ENCODE measurements at places on chromosomes 12 and 14.

- no peaks in the 10 kb centered on the region for H3K27me3 ChIP-seq
- peaks cover 55% of the 10 kb centered on the region for H3K36me3 ChIP-seq
- no peak overlapping the region for H3K4me3 ChIP-seq
- DNase-seq = no peak
- no peak overlapping the region for H3K27ac ChIP-seq
- peaks cover 2% of the 10 kb centered on the region for H3K4me1 ChIP-seq
These were observed 53.0 kb downstream of the ETNK1 start for GRCh38 chr12:22677781-22678574.

GRCh38 chr12:16198884-16199283 is 78.6 kb downstream of the SLC15A5 start:
- H3K36me3 ChIP-seq = no peaks in the 10 kb centered on the region
- no peak overlapping the region for H3K27ac ChIP-seq
- no peak overlapping the region for H3K4me3 ChIP-seq
- DNase-seq = no peak
- H3K27me3 ChIP-seq = no peaks in the 10 kb centered on the region
- no peaks in the 10 kb centered on the region for H3K4me1 ChIP-seq

DNA sequence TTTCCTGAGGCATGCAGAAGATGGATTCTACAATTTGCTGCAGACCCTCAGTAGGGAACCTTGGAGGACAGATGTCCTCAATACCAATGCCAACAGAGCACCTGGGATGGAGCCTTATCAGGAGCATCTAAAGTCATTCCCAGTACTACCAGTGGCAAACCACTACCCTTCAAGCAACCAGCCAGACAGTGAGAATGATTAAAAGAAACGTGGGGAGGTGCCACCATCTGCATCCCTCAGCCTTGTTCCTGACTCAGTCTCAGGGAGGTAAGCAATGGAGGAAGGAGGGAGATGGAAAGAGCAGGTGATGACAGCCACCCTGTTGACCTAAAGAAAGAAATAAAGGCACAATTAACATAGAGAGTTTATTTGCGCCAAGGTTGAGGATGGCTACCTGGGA is 175.2 kb upstream of the GRIN2B start:
- H3K4me1 ChIP-seq = peaks cover 11% of the 10 kb centered on the region
- no peak overlapping the region for H3K27ac ChIP-seq
- DNase-seq = no peak
- no peak overlapping the region for H3K4me3 ChIP-seq
- H3K27me3 ChIP-seq = peaks cover 2% of the 10 kb centered on the region

DNA sequence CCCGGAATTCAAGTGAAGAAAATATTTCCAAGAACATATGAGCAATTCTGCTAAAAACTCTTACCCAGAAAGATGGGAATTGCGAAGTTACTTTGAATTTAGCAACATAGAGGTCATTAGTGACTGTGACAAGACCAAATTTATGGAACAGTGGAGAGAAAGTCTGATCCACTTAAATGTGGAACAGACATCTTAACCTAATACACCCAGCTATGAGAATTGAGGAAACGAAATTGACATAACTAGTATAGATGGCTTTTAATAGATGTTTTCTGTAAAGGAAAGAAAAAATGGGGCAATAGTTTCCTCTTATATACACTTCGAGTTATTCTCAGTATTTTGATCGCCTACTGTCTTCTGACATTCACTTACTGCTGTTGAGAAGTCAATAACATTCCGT is 4.6 kb downstream of the OVCH1 start:
- no peak overlapping the region for H3K4me3 ChIP-seq
- H3K36me3 ChIP-seq = no peaks in the 10 kb centered on the region
- H3K27me3 ChIP-seq = peaks cover 7% of the 10 kb centered on the region

GRCh38 chr14:72679141-72679535 is 214.8 kb downstream of the DPF3 start:
- peaks cover 2% of the 10 kb centered on the region for H3K4me1 ChIP-seq
- H3K27ac ChIP-seq = no peak overlapping the region
- H3K4me3 ChIP-seq = no peak overlapping the region
- peaks cover 2% of the 10 kb centered on the region for H3K27me3 ChIP-seq
- no peak for DNase-seq

DNA sequence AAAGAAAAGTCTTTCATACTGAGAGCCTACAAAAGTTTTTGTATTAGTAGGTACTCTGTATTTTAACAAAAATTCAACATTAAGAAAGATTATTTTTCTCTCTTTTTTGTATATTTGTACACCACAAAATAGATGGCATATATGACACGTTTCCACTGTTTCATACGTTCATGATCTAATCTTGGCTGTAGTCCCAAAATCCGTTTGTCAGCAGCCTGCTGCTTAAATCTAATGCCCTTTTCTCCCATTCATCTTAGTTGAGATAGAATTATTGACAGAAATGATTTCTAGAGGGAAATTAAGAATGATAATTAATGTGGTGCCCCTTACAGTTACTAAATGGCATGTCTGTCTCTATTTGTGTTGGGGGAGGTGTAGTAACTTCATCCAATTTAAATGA is 140.7 kb upstream of the NOVA1 start:
- no peaks in the 10 kb centered on the region for H3K27me3 ChIP-seq
- no peak overlapping the region for H3K4me3 ChIP-seq
- H3K36me3 ChIP-seq = no peaks in the 10 kb centered on the region
- H3K4me1 ChIP-seq = no peaks in the 10 kb centered on the region

DNA sequence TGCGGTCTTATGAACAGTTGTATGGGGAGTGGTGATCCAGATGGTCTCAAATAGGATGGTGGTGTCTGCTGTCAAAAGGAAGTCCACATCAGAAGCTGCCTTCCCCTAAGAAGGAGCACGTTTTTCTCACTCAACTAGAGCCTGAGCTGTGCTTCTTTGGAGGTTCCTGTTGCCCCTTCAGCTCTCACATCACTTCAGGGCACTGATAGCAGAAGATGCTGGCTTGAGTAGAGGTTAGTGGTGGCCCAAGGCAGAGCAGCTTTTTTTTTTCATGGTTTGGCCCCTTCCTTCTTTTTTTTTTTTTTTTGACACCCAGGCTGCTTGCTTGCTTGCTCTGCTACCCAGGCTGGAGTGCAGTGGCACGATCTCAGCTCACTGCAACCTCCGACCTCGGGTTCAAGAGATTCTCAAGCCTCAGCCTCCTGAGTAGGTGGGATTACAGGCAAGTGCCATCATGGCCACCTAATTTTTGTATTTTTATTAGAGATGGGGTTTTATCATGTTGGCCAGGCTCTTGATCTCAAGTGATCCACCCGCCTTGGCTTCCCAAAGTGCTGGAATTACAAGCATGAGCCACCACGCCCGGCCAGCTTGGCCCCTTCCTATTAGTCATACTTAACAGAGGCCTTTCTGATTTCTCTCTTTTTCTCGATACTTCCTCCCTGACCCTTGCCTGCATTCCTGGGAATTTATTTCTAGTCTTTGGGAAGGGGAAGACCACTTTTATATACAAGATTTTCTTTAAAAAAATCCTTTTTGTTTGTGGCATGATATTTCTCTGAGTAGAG is 31.6 kb downstream of the KLRD1 start:
- DNase-seq = no peak
- H3K27me3 ChIP-seq = no peaks in the 10 kb centered on the region
- peaks cover 3% of the 10 kb centered on the region for H3K36me3 ChIP-seq
- peaks cover 12% of the 10 kb centered on the region for H3K4me1 ChIP-seq
- H3K27ac ChIP-seq = no peak overlapping the region

DNA sequence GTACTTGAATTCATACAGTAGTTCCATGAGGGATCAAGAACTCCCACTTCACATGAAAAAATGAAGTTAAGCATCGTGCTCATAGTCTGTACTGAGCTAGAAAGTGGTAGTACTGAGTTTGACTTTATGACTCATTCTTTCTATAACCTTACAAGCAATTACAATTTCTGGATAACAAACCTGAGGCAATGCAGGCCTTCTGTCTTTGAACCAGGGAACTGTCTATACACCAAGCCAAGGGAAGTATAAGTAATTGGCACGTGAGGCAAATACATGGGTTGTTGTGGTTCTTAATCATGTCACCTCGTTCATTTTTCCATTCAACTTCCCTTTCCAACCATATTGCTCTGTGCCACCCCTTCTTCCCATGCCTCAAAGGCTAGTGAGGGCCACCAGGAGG is 16.8 kb downstream of the GNS start:
- H3K27me3 ChIP-seq = no peaks in the 10 kb centered on the region
- no peak overlapping the region for H3K27ac ChIP-seq
- no peak for DNase-seq

GRCh38 chr14:61701946-61702345 is 6.6 kb downstream of the HIF1A start:
- H3K36me3 ChIP-seq = peaks cover 58% of the 10 kb centered on the region
- peaks cover 86% of the 10 kb centered on the region for H3K4me1 ChIP-seq
- H3K27me3 ChIP-seq = no peaks in the 10 kb centered on the region
- H3K27ac ChIP-seq = no peak overlapping the region
- no peak for DNase-seq
- peak overlapping the region; percentile 99 for H3K4me3 ChIP-seq

DNA sequence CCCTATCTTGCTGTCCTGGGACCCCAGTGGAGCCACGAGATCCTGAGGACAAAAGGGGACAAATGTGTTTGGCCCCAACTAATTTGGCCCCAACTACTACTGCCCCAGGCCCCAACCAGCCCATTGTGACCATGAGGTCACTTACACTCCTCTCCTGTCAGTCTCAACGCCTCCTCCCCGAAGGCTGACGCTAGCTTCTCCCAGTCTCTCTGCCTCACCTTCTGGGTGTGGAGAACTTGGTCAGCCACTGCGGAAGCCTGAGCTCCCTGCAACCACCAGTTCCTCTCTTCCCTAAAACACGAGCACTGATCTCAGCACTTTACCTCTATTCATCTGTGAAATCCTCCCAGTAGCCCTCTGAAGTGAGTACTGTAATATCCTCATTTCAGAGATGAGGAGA is 13.3 kb downstream of the FAM181A start:
- H3K27me3 ChIP-seq = peaks cover 25% of the 10 kb centered on the region
- H3K4me1 ChIP-seq = peaks cover 17% of the 10 kb centered on the region

- DNase-seq = no peak
- H3K27ac ChIP-seq = no peak overlapping the region
- no peak overlapping the region for H3K4me3 ChIP-seq
- H3K36me3 ChIP-seq = no peaks in the 10 kb centered on the region
- H3K4me1 ChIP-seq = peaks cover 2% of the 10 kb centered on the region
These were observed 2.9 kb downstream of the MYL2 start for GRCh38 chr12:110917467-110917866.

DNA sequence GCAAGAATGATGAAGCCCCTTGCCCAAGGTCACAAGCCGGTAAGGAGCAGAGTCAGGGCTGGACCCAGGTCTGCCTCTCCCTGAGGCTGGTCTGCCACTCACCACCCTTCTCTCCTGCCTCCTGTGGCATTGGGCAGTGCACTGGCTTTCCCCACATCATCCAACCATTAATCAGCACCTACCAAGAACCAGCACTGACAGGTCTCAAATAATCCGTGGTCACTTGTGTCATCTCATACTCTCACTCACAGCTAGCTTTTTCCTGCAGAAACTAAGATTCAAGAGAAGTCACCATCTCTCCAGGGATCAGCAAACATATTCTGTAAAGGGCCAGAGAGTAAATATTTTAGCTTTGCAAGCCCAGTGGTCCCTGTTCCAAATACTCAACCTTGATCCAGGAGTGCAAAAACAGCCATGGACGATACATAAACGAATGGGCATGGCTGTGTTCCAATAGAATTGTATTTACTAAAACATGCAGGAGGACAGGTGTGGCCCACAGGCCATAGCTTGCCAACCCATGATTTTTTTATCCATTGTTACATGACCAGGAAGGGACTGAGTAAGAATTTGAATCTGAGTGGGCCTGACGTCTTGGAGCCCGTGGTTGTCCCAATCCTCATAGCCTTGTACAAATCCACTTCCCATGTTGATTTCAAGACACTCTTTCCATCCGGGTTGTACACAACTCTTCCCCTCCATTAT is 374.2 kb downstream of the BCL11B start:
- H3K4me3 ChIP-seq = no peak overlapping the region
- no peaks in the 10 kb centered on the region for H3K4me1 ChIP-seq
- no peaks in the 10 kb centered on the region for H3K36me3 ChIP-seq
- no peaks in the 10 kb centered on the region for H3K27me3 ChIP-seq

DNA sequence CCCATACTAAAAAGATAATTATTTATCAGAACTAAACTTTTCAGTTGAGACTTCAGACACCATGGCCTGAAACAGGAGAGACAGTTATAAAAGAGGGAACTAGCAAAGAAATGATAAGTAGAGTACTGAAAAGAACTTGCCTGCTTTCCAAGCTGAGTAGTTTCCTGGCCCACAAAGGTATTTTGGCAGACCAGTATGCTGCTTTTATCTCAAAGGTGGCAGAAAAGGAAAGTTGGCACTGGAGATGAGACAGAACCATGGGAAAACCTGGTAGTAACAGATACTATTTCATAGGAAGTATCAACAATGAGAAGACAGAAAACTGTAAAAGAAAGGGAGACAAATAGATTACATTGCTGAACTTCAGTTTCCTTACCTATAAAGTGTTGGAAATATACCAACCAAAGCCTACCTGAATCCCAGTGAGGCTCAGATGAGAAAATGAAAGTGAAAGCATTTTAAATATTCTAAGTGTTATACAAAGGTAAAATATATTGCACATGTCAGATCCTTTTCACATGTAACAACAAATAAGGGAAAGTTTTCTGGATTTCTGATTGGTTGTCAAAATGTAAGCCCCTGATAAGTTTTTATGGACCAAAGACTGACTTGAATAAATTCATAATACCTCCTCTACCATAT is 155.3 kb upstream of the FSCB start:
- peaks cover 14% of the 10 kb centered on the region for H3K4me1 ChIP-seq
- H3K36me3 ChIP-seq = no peaks in the 10 kb centered on the region
- no peak for DNase-seq
- no peak overlapping the region for H3K27ac ChIP-seq
- H3K4me3 ChIP-seq = no peak overlapping the region

GRCh38 chr12:132238488-132238854 is 90.9 kb downstream of the GALNT9 start:
- H3K27me3 ChIP-seq = no peaks in the 10 kb centered on the region
- H3K4me1 ChIP-seq = no peaks in the 10 kb centered on the region
- H3K36me3 ChIP-seq = no peaks in the 10 kb centered on the region

DNA sequence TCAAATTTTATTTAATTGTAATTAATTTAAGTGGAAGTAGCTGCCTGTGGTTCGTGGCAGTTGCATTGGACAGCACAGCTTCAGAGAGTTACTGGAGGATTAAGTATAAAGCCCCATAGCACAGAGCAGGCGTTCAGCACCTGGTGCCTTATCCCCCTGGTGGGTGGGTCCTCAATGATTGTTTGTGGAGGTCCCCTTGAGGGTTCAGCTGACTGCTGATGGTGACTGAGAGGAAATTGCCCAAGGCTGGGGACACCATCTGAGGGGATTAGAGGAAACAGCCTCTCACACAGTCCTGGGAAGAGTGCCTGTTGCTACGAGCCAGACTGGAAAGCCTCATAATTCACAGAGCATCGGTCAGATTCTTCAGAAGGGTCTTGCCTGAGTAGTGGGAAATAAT is 83.4 kb upstream of the NOS1 start:
- H3K27ac ChIP-seq = no peak overlapping the region
- no peak for DNase-seq
- H3K36me3 ChIP-seq = no peaks in the 10 kb centered on the region
- H3K4me3 ChIP-seq = no peak overlapping the region
- H3K4me1 ChIP-seq = no peaks in the 10 kb centered on the region
- peaks cover 3% of the 10 kb centered on the region for H3K27me3 ChIP-seq
